ENCODE measurements at places on chromosomes 13 and 19.

DNA sequence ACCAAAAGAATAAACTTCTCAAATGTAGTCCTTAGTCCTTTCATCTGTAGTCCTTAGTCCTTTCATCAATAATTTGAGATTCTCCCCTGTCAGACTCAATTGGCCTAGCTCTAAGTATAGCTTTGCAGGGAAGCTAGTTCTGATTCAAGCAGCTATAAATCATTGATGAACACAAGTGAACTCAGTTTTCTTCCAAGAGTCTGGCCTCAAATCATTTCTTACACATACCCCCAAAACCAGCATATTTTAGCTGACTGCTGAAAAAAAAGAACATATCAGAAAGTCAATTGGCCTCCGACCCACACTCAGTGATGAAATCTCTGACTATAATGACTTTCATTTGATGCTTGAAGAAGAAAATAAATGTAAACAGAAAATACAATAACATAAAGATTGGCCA is 64.9 kb downstream of the TNFSF11 start:
- no peak for DNase-seq

GRCh38 chr19:46014941-46015686 is 7.7 kb downstream of the PGLYRP1 start:
- DNase-seq: no peak

- no peak for DNase-seq
Measured at GRCh38 chr13:43936647-43937046, 56.9 kb downstream of the LACC1 start.

GRCh38 chr19:33953023-33953422 is 156.4 kb downstream of the KCTD15 start:
- no peak for DNase-seq

DNA sequence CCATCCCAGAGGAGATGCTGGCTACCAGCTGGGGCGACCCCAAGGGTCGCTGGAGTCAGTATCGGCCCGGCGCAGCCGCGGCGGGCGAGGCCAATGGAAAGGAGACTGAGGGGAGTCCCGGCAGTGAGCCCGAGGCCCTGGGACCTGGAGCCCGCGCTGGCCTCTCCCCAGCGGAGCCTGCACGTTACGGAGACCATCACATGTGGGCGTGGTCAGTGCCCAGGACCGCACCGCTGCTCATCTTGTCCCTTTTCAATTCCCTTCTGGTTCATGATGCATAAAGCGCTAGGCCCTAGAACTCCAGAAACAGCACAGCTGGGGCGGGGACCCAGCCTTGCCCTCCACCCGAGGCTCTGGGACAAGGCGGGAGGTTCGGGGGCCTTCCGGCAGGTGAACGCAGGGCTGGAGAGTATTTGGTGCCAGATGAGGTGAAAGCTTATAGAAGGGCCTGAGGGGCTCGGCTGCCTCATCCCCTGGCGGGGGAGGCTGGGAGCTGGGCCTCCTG is 8.0 kb downstream of the C19orf25 start:
- no peak for DNase-seq

DNA sequence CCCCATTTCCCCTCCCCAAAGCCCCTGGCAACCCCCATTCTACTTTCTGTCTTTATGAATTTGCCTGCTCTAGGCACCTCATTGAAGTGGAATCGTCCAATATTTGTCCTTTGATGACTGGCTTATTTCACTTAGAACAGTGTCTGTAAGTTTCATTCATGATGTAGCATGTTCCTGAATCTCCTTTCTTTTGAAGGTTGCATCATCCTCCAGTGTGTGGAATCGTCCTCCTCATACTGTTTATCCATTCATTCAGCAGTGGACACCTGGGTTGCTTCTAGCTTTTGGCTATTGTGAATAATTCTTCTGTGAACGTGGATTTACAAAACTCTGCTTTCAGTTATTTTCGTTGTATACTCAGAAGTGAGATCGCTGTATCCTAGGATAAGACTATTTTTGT is 161.2 kb upstream of the RNF113B start:
- no peak for DNase-seq

DNA sequence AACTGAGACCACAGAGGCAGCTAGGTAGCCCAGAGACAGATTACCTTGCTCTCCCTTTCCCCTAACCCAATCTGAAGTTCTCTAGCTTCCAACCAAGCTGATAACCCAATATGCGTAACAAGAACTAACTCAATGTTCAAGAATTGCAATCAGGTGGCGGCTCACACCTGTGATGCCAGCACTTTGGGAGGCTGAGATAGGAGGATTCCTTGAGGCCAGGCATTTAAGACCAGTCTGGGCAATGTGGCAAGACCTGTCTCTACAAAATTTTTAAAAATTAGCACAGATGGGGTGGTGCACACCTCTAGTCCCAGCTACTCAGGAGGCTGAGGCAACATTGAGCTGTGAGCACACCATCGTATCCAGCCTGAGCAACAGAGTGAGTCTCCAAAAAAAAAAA is 86.7 kb upstream of the IPO5 start:
- no peak for DNase-seq

DNA sequence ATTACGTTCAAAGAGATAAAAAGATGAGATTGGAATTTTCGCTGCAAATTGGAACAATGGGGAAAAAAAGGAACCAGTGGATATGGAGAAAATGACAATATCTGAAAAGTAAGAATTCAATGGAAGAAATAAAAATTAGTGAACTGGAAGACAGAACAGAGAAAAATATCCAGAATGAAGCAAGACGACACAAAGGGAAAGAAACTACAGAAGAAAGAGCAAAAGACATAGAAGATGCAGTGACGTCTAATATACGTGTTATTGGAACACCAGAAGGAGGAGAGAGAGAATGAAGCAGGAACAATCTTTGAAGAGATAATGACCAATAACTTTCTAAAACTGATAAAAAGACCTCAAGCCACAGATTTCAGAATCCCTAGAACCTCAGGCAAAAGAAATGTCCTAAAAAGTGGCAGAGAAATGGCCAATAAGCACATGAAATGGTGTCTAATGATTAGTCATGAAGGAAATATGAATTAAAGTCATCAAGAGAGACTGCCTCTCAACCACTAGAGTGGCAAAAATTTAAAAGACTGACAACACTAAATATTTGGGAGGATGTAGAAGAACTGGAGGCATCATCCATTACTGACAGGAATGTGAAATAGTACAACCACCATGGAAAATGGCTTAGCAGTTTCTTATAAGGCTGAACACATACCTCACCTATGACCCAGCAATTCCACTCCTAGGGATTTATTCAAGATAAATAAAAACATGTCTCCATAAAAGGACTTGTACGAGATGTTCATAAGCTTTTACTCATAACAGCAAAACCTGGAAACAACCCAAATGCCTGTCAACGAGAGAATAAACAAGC is 56.5 kb downstream of the GADD45B start:
- DNase-seq: no peak

- no peak for DNase-seq
Measured at GRCh38 chr13:66491251-66491650, 738.9 kb downstream of the PCDH9 start.

GRCh38 chr13:84994582-84994981 is 804.6 kb downstream of the SLITRK6 start:
- no peak for DNase-seq

DNA sequence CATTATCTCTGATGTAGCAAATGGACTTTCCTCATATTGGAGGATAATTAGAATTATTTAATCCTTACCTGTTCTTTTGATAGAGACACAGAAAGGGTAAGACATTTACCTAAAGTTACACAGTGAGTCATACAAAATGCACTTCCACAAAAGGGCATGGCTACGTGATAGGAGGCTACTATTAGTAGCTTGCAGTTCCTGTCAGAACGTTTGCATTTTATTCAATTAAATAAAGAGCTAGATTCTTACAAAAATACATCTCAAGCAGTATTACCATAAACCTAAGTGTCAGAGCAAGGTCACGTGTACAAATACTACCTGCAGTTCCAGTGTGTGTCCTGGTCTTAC is 120.6 kb downstream of the ESD start:
- DNase-seq: no peak
